Osteocyte (in vitro differentiated cells): ENCODE measurements at places on chromosomes 11 and 22. TPM values are rescaled to one million over a fixed set of nuclear protein-coding genes. Genes with fewer than 3 reads are reported as not detected.

The RHOG gene
- total RNA-seq: 44.6 and 46.8 TPM in 2 replicates

The MPZL2 gene
- total RNA-seq: not detected in 2 replicates

The SMC1B gene
- total RNA-seq: not detected in 2 replicates

The PLAAT4 gene
- 7.3 and 8.5 TPM in 2 replicates for total RNA-seq

The SEPTIN5 gene
- total RNA-seq: 103 and 108 TPM in 2 replicates

The P2RY2 gene
- not detected in 2 replicates for total RNA-seq

DNA sequence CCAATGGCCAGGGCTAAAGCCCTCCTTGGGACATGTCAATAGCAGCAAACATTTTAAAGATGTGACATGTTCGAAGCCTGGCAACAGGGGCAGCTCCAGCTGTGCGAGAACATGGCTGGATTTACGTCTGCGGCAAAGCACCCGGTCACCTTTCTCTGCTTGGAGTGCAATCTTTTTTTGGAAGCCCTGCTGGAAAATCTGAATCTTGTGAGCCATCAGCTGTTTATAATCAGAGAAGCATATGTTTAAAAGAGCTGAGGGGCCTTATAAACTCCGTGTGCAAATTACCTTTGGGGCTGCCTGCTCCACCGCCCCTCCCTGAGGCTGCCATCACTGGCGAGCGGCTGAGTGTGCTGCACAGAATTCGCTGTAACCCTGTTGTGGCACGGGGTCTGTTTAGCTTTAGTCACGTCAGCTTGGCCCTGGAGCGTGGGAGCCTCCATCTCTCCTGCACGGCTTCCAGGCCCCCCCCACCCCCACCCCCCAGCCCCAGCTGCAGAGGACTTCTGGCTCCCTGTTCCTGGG, 9.0 kb upstream of the KCNQ1OT1 start:
- DNase-seq: no peak

DNA sequence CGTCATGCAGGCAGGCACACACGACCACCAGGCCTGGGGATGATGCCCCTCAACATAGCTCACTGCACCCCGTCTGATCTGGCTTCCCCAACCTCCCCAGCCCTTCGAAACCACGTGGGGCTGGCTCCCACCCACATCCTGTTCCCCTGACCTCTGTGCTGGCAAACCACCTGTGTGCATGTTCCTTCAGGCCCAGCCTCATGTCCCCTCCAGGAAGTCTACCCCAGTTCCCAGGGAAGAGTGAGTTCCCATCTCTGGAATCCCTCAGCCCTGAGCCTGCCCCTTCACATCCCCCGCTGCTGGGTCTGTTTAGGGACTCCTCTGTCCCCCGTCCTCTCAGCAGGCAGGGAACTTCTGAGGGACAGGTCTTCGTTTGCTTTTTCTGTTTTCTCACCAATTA, 7.1 kb downstream of the SLC7A4 start:
- no peak for DNase-seq

GRCh38 chr11:46526216-46527215, 67.3 kb downstream of the AMBRA1 start:
- no peak for DNase-seq

GRCh38 chr11:109680127-109680526, 258.1 kb downstream of the C11orf87 start:
- no peak for DNase-seq

DNA sequence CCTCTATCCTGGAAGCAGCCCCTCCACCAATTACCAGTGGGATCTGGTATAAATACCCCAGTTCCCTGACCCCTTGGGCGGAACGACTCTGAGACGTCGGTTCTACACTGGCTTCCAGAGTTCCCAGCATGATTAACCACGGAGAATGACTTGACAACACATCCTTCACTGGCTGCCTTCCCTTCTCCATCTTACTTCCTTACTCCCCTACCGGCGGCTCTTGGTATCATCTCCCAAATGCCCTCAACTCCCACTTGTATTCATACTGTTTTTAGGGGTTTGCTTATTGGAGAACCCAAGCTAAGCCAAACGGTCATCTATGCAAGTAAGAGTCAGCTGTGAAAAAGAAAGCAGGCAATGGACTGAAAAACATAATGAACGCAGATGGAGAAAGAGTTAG, 56.1 kb downstream of the APOL3 start:
- DNase-seq: no peak

DNA sequence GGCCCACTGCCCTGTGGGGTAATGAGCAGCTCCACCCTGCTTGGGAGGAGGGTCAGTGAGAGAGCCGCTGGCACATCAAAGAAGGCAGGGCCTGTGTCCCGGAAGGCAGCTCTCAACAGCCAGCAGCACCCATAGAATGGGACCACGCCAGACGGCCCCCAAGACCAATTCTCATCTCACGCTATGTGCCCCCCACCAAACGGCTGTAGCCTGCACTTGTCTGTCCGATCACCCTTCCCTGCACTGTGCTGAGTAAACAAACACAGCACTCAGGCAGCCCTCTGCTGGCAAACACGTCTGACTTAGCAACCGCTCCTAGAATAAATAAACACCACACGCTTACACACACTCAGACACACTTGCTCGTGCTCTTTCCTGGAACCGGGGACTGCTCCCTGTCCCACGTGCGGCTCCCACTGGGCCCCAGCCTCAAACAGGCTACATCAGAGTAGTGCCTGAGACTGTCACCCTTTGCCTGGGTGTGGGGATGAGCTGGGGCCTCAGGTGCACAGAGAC, 53.2 kb upstream of the CDON start:
- no peak for DNase-seq

GRCh38 chr11:1401171-1401445, 11.4 kb downstream of the BRSK2 start:
- no peak for DNase-seq
